ENCODE measurements at places on chromosomes 2 and 18.

DNA sequence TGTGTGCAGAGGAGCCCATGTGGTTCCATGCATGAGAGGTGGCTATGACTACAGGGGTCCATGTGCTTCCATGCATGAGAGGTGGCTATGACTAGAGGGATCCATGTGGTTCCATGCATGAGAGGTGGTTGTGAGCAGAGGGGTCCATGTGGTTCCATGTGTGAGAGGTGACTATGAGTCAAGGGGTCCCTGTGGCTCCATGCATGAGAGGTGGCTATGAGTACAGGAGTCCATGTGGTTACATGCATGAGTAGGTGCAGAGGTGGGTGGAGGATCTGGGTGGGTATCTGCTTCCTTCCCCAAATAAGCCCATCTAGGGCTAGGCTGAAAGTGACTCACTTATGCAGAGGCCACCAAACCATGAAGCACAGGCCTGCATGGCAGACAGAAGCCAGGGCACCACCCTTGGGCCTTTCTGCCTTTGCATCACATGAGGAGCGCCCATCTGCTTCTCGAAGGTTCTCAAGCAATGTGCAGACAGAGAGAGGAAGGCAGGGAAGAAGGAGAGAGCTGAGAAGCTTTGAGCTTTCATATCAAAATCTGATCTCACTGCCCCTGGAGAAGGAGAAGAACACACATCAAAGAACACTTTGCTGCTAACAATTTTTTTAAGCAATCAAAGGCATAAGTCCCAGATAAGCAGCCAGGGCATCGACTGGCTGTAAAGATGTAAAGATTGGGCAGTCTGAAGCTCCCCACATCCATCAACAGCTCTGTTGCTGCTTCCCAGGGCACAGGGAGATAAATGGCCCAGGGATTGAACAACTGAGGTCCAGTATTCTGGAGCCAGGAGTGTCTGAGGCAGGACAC lies 137.6 kb downstream of the TNS1 start:
- no peak for DNase-seq

GRCh38 chr2:191081411-191082155 lies 67.6 kb upstream of the STAT1 start:
- DNase-seq: no peak

- no peak for DNase-seq
These were observed 163.7 kb downstream of the SOCS6 start for GRCh38 chr18:70452501-70452900.

DNA sequence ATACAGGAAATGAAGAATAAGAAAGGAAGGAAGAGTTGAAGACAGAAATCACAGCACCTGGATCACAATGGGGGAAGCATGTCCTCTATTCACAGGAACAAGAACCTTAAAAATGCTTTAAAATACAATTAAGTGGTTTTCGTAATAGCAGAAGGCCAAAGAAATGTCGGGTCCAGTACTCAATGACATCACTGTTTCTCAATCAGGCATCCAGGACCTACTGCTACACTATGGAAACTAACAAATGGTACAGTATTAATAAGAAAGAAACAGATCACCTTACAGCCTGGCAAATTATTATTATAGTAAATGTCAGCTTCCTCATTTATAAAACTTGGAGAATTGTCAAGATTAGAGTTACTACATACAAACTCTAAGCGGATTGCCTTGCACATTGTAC lies 15.8 kb downstream of the HNRNPLL start:
- peak; percentile 38 for DNase-seq

- DNase-seq: peak; percentile 83
These were observed 1085.4 kb upstream of the NRXN1 start for GRCh38 chr2:52117299-52117698.

- no peak for DNase-seq
These were observed 1.3 kb upstream of the TGFBRAP1 start for GRCh38 chr2:105330681-105331375.

- DNase-seq: no peak
These were observed 26.9 kb upstream of the GPR75 start for GRCh38 chr2:53886406-53887280.

- no peak for DNase-seq
These were observed 124.2 kb upstream of the CCDC68 start for GRCh38 chr18:55083461-55083860.

- peak; percentile 69 for DNase-seq
These were observed 40.6 kb downstream of the SDC1 start for GRCh38 chr2:20184067-20184938.

Data from adipocyte (in vitro differentiated cells).